ENCODE measurements at places on chromosomes 5 and 9.

GRCh38 chr9:115195912-115196311 lies 78.0 kb upstream of the TNC start:
- no peak for DNase-seq

DNA sequence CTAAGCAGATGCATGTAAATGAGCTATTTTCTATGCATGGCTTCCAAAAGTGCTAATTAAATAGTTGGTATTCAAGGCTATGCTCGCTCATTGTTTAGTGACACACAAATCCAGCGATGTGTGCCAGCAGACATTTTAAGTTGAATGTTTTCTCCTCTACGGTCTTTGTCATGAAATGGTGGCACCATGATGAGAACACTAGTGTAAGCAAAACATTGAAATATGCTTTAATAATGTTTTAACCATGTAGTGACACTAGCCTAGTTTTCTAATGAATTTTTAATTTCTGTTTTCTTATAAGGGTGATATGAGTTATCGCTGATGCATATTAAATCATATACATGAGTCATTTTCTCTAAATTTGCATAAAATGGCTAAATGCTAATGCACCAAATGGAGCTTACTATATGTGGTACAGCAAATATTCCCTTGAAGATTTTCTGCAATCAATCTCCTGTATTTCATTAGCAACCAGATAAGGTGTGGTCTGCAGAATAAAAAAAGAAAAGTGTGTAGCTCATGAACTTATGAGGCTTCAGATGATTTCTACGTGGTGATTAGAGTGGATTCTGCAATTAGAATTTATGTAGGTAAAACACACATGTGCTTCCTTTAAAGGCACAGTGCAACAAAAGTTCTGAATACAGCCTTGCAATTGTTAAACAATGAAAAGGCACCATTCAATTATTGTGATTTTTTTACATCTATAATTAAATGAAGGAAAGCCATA lies 226.6 kb downstream of the MEF2C start:
- no peak for DNase-seq

DNA sequence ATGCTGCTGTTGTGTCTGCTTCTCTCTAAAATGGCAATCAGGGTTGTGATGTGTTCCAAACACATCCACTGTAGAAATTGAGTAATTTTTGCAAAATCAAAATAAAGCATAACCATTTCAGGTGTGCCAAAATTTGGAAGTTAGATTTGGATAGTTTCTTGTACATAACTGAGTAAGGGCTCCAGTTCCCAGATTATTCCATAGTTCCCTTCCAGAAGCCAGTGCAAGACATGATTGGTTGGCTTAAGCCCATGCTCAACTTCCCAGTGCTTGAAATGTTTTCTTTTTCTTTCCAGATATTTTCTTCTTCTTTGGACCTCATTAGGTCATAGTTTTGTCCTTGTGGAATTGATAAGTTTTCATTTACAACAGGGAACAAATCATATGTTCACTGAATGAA lies 64.2 kb downstream of the SNCAIP start:
- no peak for DNase-seq

- DNase-seq, result no peak
Observed at GRCh38 chr5:167792514-167792913, 498.9 kb upstream of the WWC1 start.

GRCh38 chr5:22708770-22709328 lies 144.3 kb downstream of the CDH12 start:
- peak; percentile 38 for DNase-seq

DNA sequence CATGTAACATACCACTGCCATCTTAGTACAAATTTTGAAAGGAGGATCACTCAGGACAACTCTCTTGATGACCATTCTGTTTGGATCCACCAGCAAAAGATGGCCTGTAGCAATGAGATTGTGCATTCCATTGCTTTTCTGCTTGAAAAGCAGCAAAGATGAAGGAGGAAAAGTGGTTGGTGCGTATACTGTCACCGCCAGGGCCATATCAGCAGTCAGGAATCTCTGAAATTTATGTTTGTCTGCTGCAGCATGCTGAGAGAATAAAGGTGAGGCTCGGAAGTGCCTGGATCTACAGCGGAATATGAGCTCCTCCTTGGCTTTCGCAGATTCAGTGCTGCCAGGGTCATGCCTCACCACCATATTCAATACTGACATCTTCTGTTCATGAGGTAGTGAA lies 144.4 kb downstream of the GPBP1 start:
- DNase-seq, result no peak

DNA sequence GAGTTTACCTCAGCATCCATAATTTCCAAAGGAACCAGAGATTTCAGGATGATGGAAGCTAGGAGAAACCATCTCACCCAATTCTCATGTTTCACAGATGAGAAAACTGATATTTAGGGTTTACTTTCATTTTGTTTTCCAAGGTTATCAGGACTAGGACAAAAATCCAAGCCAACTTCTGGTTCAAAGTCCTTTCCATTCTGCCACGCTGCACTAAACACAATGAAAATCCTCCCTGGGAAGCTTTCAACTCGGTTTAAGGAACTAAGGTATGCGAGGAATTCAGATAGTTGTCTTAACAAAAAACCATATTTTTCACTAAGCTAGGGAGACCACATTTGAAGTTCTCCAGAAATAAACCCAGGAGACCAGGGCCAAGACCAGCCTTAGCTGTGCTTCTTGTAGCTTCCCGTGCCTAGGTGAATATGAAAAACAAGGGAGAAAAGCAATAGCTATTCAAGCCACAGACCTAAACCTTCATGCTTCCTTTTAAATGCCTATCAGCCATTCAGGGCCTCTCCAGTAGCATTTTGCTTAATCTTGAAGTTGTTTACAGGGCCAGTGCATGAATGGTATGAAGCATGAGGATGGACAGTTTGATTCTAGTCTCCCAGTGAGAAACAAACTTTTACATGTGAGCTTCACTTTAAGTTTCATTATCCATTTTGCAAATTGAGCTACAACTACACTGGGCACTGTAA lies 167.9 kb downstream of the DENND1A start:
- DNase-seq, result peak; percentile 47

- DNase-seq, result peak; percentile 31
Observed at GRCh38 chr5:174789596-174789995, 65.2 kb downstream of the MSX2 start.

DNA sequence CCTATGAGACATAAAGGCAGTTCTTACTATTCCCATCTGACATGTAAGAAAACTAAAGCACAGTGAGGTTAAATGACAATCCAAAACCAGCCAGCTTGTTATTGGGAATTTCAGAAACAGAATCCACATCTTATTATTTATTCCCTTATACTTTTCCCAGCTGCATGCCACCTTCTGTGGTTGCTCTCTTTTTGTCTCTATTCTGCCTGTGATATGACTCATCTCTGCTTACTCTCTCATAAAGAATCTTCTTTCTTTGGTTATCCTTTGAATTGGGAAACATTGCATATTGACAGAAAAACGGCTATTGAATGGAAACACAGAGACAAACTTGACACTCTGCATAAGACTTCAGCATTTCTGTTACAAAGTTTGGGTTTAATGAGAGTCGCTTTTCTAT lies 183.2 kb downstream of the TLR4 start:
- DNase-seq, result no peak

DNA sequence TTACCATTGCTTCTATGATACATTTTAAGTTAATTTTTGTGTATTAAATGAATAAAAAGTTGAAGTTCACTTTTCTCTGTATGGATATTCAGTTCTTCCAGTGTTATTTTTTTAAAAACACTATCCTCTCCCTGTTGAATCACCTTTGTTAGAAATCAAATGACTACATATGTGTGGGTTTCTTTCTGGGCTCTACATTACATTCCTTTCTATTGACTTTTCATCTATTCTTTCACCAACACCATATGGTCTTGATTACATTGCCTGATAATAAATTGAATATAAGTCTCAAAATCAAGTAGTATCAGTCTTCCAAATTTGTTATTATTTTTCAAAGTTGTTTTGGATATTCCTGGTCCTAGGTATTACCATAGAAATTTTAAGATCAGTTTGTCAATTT lies 7.3 kb upstream of the RASEF start:
- DNase-seq, result no peak

DNA sequence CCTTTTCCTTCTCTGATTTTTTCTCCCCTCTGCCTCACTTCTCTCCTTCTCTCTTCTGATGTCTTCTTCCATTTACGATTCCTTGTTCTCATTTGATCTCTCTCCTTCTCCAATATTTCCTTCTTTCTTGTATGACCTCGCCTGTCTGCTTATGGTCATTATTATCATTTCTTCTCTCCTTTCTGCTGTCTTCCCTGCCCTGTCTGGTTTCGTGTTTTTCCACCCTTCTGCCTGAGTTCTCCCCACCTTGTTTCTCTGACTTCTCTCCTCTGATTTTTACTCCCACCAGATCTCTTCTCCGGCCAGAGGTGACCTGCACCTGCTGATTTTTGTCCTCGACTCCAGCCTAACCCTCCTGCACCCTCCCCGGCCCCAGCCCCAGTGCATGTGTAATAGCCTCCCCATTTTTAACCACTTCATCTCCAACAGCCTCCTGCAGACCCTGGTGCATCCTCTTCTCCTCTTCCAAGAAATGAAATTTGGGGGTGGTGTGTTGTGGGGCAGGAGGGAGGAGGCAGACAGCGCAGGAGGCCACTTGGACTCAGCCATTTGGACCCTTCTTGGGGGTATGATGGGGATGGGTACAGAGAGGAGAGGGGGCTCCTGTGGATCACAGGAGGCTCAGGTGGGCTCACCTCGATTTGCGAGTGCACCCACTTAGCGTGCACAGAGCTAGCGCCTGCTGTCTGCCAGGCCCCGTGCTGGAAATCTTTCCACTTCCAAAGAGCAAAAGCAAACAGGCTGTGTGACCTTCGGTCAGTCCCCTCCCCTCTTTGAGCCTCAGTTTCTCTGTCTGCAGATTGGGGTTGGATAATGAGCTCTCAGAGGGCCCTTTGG lies 32.5 kb downstream of the GSN start:
- DNase-seq, result no peak

- no peak for DNase-seq
Observed at GRCh38 chr9:124778575-124779367, 1.8 kb downstream of the OLFML2A start.

GRCh38 chr9:98726735-98727134 lies 18.0 kb upstream of the GABBR2 start:
- peak; percentile 8 for DNase-seq

GRCh38 chr5:13572163-13572562 lies 372.3 kb downstream of the DNAH5 start:
- DNase-seq, result no peak

- DNase-seq, result no peak
Observed at GRCh38 chr9:93085676-93086075, 10.3 kb upstream of the CARD19 start.

DNA sequence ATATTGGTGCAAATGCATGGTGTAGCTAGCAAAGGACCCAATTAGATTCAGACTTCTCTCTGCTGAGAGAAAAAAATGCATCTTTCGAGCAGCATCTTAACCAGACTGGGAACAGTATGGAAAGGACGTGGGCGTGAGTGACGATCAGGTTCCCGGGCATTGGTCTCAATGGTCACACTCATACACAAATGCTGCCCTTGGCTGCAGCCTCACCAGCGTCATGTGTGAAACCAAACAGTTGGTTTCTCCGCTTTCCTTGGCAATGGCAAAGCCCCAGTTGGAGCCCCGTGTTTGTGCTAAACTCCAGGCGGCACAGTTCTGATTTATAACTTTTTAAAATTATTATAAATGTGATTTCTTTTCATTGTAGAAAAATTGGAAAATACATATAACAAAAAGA lies 237.8 kb downstream of the SEC61B start:
- DNase-seq, result no peak

DNA sequence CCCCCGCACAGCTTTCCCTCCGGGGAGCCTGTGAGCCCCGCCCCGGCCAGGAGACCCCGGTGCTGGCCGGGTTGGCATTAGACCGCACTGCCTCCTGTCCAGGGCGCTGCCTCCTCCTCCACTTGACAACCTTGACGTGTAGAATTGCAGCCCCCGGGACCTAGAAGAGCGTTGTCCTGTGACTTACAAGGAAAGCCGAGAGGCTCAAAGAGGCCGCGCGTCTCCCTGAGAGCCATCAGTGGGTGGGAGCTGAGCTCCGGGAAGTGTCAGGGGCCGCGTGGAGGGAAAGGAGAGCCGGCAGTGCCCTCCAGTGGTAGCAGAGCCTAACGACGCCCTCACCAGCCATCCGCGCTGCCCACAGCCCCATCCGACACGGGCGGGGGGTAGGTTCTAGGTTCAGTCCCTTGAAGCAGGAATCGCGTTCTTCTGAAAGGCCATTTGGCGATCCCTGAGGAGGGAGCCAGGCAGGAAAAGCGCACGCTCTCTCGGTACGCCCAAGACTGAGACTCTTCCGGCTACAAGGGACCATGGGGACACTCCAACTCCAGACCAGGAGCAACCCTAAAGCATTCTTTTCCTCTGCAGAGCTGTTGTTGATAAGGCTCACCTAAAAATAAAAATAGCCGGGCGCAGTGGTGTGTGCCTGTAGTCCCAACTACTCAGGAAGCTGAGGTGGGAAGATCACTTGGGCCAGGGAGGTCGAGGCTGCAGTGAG lies 40.6 kb upstream of the SAP30L start:
- peak; percentile 89 for DNase-seq

GRCh38 chr9:96148634-96149532 lies 153.1 kb downstream of the HSD17B3 start:
- no peak for DNase-seq

DNA sequence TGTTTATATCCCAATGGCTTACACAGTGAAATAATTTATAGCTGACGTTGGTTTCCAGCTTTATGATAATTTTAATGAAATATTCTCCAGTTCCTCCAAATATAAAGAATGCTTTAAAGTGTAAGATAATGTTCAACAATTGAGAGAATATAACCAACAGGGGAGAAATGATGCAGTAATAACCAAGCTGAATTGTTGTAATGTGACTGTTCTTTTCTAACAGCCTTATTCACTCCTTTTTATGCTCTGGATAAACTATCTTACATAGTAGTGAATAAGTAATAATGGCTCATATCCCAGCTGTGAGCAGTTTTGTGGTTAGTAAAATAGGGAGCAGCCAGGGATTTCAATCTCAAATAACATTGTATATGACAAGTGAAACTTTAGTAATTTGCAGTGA lies 2348.7 kb upstream of the ACO1 start:
- DNase-seq, result no peak

DNA sequence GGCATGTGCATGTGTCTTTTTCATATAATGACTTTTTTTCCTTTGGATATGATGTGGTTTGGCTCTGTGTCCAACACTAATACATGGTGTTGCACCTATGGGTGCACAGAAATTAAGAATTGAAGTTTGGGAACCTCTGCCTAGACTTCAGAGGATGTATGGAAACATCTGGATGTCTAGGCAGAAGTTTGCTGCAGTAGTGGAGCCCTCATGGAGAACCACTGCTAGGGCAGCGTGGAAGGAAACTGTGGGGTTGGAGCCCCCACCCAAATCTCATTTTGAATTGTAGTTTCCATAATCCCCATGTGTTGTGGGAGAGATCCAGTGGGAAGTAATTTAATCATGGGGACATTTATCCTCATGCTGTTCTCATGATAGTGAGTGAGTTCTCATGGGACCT lies 235.0 kb upstream of the TRPC7 start:
- DNase-seq, result no peak

- peak; percentile 76 for DNase-seq
Observed at GRCh38 chr5:141135030-141135717, at the start of gene PCDHB5. PCDHB5 (plus strand) TSS chr5:141135206; CDS start chr5:141135435, 229 bp downstream.
